ENCODE measurements at places on chromosomes 1 and 21.

DNA sequence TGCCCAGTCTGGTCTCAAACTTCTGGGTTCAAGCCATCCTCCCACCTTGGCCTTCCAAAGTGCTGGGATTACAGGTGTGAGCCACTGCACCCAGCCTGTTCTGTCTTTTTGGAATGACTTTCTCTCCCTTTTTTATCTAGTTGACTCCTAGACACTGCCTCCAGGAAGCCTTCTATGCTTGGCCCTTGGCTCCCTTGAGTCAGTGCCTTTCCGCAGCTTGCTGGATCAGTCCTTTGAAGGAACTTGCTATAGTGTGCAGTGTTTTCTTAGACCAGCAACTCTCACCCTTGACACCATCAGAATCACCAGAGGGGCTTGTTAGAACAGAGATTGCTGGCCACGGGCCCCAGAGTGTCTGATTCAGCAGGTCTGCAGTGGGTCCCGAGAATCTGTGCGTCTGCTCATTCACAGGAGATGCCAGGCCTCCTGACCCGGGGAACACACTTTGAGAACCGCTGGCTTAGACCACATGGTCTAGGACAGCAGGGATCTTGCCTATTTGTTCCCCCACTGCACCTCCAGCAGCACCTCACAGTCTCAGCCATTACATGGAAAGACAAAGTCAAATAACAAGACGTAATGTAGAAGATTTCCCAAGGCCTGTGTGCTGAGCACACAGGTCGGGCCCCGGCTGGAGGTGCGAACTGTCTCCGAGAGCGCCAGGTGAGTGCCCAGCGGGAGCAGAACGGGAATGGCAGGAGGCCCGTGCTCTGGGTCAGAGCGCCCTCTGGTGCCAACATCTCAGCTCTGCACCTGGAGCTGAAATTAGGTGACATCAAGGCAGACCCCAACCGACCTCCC, 27.4 kb upstream of the CTPS1 start:
- peak; percentile 75 for DNase-seq

GRCh38 chr21:38284216-38284615, 27.4 kb downstream of the KCNJ15 start:
- no peak for DNase-seq

DNA sequence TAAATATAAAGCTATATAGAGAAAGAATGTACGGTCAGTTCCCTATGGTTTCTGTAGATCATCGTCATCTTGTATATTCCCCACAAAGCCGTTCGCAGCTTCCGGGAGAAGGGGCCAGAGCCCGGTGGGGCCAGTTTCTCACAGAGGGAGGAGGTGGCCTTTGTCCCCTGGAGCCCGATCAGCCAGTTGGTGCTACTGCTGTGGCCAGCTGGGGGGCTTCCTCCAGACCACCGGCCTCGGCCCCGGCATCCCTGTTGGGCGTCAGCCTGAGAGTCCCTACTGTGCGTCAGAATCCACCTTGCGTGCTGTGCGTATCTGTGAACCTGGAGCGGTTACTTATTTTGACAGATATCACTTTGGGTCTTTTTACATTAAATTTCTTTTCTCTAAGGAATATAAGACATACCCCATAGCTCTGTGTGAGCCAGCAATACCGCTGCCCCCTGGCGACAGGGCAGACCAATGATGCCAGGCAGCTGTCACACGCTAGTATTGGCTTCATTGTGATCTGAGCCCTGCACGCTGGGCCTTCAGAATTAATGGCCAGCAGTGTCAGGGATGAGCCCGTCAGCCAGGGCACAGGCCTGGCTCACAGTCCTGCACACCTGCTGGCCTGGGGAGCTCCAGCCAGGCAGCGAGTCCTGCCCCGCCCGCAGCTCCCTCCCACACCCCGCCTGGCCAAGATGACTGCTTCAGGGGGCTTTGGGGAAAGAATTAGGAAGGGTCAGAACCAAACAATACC, 145.9 kb downstream of the PGBD5 start:
- DNase-seq = no peak

DNA sequence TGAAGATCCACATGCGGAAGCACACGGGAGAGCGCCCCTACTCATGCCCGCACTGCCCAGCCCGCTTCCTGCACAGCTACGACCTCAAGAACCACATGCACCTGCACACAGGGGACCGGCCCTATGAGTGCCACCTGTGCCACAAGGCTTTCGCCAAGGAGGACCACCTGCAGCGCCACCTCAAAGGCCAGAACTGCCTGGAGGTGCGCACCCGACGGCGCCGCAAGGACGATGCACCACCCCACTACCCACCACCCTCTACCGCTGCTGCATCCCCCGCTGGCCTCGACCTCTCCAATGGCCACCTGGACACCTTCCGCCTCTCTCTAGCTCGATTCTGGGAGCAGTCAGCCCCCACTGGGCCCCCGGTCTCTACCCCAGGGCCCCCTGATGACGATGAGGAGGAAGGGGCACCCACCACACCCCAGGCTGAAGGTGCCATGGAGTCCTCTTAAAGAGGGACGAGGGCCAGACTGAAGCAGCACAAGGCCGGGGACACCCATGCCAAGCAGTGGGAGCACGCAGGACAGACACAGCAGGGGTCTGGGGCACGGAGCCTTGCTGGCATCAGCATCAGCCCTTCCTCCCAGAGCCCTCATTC, 13.7 kb downstream of the ZBTB7B start:
- DNase-seq = no peak

- peak; percentile 9 for DNase-seq
Observed at GRCh38 chr21:24367936-24368335, 1239.3 kb downstream of the MRPL39 start.

DNA sequence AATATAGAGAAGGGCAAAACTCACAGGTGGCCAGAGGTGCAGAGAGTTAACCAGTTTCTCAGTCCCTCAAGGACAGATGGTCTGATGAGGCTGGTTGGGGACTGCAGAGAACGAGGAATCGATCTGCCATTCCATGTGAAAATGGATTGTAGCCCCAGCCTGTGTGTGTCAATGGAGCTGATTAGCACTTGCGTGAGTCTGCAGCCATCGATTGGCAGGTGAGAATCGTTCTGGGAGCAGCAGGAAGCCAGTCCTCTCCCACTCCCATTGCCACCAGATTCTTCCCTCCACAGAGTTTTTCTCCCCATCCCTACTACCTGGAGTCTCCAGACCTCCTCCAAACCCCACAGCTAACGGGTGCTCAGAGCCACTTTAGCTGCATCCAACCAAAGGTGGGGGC, 18.3 kb upstream of the PSMB2 start:
- no peak for DNase-seq

- no peak for DNase-seq
Observed at GRCh38 chr1:116490588-116490987, 80.2 kb downstream of the CD58 start.

GRCh38 chr1:110065841-110066240, 4.6 kb downstream of the ALX3 start:
- peak; percentile 36 for DNase-seq

DNA sequence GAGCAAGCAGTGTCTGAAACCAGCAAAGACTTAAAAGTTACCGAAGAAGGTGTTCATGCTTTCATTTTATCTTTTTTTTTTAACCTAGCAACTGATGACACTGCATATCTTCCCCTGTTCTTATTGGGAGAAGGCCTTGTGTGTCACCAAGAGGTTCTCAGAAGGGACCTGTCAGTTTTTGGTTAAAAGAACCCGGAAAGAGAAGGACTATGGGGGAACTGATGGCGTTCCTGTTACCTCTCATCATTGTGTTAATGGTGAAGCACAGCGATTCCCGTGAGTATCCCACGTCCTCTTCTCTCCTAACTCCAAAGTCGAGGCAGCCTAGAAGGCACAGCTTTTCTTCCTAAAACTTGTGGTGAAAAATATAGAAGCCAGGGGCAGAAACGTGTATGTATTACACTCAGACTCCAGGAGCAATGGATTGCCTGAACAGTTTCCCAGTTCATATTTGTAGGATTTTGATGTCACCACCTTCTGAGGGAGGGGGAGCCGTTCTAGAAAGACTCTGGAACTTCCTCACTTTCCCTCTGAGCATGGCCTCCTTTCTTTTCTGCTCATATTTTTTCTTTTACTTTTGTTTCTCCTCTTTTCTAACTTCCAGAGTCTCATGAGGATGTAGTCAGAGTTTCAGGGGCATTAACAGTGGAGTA, at the start of gene MR1:
Gene MR1 (plus strand): TSS at position 185 of the 653 bp plus-strand sequence. CDS start 25 bp downstream, at position 210.
- peak; percentile 94 for DNase-seq

- no peak for DNase-seq
Observed at GRCh38 chr1:168892931-168893330, 163.9 kb upstream of the DPT start.

- no peak for DNase-seq
Observed at GRCh38 chr1:7404046-7404742, 366.9 kb upstream of the VAMP3 start.

GRCh38 chr1:59143133-59143487, 153.8 kb upstream of the FGGY start:
- peak; percentile 72 for DNase-seq

DNA sequence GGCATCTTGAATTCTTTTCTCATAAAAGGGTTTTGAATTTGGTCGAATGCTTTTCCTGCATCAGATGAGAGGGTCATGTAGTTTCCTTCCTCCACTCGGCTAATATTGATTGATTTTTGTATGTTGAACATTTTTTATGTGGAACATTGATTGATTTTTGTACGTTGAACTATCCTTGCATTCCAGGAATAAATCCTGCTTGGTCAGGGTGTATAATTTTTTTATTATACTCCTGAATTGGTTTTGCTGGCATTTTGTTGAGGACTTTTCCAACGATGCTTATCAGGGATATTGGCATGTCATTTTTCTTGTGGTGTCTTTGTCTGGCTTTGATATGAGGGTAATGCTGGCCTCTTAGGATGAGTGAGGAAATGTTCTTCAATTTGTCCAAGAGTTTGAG, 8.5 kb downstream of the TMEM240 start:
- DNase-seq = no peak

- no peak for DNase-seq
Observed at GRCh38 chr1:219446288-219446687, 166.6 kb downstream of the ZC3H11B start.

DNA sequence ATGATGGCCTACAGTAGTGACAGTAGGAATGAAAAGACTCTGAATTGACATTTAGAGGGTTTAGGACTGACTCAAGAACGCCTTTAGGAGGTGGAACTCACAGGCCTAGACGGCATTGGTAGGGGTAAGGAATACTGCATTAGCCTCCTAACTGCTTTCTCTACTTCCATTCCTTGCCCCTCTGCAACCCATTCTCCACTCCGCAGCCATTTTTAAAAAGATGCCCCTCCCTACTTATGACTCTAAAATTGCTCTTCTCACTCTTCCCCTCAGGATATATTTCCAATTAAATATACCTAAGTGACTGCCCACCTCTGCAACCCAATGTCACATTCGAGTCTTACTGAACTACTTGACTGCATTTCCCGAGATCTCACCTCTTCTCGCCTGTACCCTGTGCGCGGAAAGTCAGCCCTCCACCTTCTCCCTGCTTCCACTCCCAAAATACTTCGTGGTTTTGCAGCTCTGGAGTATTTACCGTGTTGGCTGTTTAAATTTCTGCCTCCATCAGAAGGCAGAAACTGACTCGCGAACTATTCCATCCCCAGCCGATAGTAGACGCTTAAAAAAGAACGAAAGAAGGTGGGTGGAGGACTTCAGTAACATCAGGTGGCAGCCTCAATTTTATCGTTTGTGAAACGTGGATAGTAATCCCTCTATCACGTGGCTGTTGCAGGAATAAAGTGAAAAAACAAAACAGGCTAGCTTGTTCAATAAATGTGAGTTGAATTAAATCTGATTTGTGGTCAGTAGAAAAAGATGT, 1.1 kb upstream of the YBX1 start:
- DNase-seq = peak; percentile 34
